Activated CD4-positive, alpha-beta memory T cell treated with anti-CD3 and anti-CD28 coated beads for 36 hours (primary cell): ENCODE measurements at places on chromosomes 11 and 22. TPM values are rescaled to one million over a fixed set of nuclear protein-coding genes. Genes with fewer than 3 reads are reported as not detected.

- DNase-seq, result no peak
- peaks cover 3% of the 10 kb centered on the region for H3K27me3 ChIP-seq
- H3K4me1 ChIP-seq, result peaks cover 48% of the 10 kb centered on the region
- peaks cover 10% of the 10 kb centered on the region for H3K36me3 ChIP-seq
- peak overlapping the region; percentile 85 for H3K4me3 ChIP-seq
- H3K27ac ChIP-seq, result peak overlapping the region; percentile 87
These were observed 666 bp downstream of the MSANTD4 start for GRCh38 chr11:106021181-106021966.

DNA sequence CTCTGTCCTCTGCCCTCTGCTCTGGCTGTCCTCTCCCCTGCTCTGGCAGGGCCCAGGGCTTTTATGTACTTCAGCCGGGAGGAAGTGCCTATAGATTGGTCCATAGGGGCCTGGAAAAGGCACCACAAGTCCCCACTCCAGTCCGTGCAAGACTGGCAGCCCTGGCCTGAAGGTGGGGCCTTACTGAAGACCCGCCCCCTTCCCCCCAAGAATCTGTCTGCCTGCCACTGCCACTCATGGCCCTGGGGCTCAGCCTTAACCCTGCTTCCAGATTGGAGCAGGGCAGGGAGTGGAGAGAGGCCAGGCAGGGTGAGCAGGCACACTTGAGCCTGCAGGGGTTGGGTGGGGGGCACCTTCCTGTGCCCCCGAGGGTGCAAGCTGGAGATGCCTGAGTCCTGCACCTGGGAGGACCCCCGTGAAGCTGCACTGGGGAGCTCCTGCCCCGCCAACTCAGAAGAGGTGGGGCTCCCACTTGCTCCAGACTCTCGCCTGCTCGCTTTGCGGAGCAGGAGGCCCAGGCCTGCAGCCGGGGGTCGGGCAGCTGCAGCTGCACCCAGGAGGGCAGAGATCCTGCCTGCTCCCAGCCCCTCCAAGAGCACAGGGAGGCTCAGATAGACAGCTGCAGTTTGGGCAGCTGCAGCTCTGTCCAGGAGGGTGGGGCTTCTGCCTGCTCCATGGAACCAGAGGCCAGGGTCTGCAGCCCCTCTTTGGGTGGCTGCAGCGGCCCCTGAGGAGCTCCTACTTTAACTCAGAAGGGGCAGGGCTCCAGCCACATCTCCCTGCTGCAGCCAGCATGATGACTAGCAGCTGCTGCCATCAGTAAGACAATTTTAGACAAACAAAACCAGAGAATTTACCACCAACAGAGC, 51.0 kb upstream of the SC5D start:
- no peaks in the 10 kb centered on the region for H3K36me3 ChIP-seq
- no peak overlapping the region for H3K27ac ChIP-seq
- no peak for DNase-seq
- peaks cover 6% of the 10 kb centered on the region for H3K27me3 ChIP-seq

- no peak overlapping the region for H3K27ac ChIP-seq
- H3K4me3 ChIP-seq, result no peak overlapping the region
- peaks cover 9% of the 10 kb centered on the region for H3K27me3 ChIP-seq
- peaks cover 3% of the 10 kb centered on the region for H3K4me1 ChIP-seq
- no peak for DNase-seq
- no peaks in the 10 kb centered on the region for H3K36me3 ChIP-seq
These were observed 6.1 kb downstream of the MRGPRE start for GRCh38 chr11:3225826-3226750.

DNA sequence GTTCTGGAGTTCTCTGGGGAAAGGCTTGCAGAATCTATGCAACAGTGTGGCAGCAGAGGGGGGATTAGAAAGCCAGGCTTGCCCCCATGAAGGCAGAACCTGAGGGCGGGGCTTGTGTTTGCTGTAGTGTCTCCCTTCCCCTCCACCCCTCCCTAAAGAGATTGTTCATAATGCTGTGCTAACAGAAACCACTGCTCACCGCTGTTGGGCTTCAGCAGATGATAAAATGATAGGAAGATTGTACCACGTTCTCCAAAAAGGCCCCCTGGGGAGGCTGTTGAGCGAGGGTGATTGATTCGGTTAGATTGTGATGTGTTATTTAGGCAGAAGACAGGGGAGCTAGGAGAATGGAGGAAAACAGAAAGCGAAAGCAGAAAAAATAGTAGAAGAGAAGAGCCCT, 215.2 kb upstream of the NCAM1 start:
- DNase-seq, result no peak
- H3K27ac ChIP-seq, result no peak overlapping the region
- no peak overlapping the region for H3K4me3 ChIP-seq
- H3K27me3 ChIP-seq, result peaks cover 22% of the 10 kb centered on the region

DNA sequence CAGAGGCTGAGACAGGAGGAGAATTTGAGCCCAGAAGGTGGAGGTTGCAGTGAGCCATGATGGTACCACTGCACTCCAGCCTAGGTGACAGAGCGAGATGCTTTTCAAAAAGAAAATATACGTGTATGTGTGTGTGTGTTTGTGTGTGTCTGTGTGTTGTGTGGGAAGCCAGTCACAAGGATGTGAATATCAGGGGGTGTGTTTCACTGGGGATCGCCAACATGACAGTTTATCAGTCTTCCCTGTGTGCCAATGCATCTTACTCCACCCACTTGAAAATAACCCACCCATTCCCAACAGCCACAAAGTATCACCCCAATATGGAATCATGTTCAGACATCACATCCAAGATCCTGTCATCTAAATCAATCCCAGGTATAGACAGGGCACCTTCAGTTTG, 10.4 kb upstream of the APOBEC3B start:
- no peak overlapping the region for H3K27ac ChIP-seq
- no peak overlapping the region for H3K4me3 ChIP-seq
- no peaks in the 10 kb centered on the region for H3K36me3 ChIP-seq
- peaks cover 7% of the 10 kb centered on the region for H3K27me3 ChIP-seq

EIF3L gene
- total RNA-seq, result 656 TPM

WDR74 gene
- total RNA-seq, result 73.0 TPM
